Pancreas (tissue), 10 donors: ENCODE measurements at places on chromosomes 5 and 9.

- no peak for DNase-seq
These were observed 84.3 kb upstream of the MELK start for GRCh38 chr9:36488389-36488756.

- no peak for DNase-seq
These were observed 11.6 kb downstream of the ANKH start for GRCh38 chr5:14859980-14860379.

DNA sequence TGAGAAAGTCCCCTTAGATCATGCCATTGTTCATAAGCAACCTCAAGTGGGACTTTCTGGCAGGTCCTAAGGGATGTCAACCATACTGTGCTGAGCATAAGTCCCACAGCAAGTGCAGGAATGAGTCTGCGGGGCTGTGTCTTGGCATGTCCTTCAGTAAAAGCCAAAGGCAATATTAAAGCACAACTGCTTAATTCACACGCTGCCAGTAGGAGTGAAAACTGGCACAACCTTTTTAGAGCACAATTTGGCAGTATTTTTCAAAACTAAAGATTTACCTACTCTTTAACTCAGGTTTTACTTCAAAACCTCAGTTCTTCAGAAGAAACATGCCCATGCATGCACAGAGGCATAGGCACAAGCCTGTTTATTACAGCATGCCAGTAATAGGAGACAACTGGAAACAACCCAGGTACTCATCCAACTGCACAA, 24.4 kb upstream of the SMAD5 start:
- DNase-seq = peak; percentile 30

GRCh38 chr5:33966805-33967204, 17.7 kb downstream of the SLC45A2 start:
- no peak for DNase-seq

DNA sequence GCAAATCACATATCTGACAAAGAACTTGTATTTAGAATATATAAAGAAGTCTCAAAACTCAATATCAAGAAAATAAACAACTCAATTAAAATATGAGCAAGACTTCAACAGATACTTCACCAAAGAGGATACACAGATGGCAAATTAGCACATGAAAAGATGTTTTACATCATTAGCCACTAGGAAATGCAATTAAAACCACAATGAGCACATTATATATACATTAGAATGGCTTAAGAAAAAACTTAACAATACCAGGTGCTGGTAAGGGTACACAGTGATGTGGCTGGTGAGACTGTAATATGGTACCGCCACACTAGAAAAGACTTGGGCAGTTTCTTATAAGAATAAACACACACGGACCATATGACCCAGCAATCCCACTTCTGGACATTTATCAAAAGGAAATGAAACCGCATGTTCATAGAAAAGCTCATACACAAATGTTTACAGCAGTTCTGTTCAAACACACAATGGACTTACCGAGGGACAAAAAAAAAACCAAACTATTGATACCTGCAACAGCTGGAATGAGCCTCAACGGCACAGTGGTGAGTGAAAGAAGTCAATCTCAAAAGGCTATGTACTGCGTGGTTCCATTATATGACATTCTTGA, 27.6 kb downstream of the SEMA4D start:
- DNase-seq = no peak

- no peak for DNase-seq
These were observed 1100.1 kb upstream of the CDH10 start for GRCh38 chr5:25744908-25745307.

GRCh38 chr9:8252445-8252844, 452.9 kb upstream of the DMAC1 start:
- no peak for DNase-seq

DNA sequence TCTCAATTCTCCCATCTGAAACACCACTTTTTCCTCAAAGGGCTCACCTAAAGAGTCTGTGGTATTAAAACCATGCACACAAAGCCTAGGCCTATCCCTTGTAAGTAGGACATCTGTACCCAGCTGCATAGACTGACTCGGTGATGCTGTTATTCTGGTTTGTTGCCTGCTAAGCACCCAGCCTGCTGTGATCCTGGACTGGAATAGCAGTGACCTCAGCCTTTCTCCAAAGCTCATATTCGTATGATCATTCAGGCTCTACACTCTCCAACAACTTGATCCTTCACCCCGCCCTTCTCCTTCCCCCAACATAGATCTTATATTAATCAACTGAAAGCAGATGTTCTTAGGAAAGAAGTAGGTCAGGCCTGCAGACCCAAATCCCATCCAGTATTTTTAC, 81.4 kb upstream of the WWC1 start:
- no peak for DNase-seq

- no peak for DNase-seq
These were observed 10.2 kb downstream of the FOXI1 start for GRCh38 chr5:170115925-170116324.

DNA sequence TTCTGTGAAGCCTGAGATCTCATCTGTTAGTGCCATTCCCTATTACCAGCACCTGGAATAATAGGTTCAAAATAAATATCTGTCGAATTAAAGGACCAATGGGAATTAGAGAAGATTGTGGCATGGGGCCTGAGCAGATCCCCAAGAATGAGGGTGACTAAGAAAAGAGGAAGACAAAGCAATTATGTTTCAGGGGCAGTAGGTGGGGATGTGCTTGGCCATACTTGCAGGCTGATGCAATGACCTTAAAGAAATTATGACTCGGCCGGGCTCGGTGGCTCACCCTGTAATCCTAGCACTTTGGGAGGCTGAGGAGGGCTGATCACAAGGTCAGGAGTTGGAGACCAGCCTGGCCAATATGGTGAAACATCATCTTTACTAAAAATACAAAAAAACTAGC, 562.8 kb downstream of the PTPRD start:
- DNase-seq = no peak

DNA sequence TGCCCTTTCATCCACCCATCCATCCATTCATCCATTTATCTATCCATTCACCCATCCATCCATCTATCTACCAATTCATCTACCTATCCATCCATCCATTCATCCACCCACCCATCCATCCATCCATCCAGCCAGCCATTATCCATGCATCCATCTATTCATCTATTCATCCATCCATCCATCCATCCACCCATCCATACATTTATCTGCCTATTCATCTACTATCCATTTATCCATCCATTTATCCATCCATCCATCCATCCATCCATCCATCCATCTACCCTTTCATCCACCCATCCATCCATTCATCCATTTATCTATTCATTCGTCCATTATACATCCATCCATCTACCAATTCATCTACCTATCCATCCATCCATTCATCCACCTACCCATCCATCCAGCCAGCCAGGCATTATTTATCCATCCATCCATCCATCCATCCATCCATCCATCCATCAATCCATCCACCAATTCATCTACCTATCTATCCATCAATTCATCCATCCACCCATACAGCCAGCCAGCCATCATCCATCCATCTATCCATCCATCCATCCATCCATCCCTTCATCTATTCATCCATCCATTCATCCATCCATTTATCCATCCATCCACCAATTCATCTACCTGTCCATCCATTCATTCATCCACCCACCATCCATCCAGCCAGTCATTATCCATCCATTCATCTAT, 10.2 kb downstream of the COL27A1 start:
- no peak for DNase-seq

DNA sequence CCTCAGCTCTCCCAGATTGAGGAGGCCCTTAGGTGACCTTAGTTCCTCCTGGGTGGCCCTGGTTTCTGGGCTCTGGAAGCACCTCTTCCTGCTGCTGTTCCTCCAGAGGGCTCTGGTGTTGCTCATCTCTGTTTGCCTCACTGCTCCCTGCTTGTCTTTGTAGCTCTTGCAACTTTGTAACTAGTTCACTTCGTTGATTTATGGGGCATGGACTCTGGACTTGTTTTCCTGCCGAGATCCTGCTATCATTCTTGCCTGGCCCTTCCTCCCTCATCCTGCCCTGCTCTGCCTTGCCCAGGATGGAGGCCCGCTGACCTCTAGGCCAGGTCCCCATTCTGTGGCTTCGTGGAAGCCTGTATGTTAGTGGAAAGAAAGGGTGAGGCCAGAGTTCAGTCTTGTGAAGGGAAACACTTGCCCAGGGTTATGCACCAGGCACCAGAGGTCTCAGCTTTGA, 169.3 kb downstream of the MACROH2A1 start:
- no peak for DNase-seq

- no peak for DNase-seq
These were observed 129.4 kb upstream of the OR13F1 start for GRCh38 chr9:104374711-104375110.

DNA sequence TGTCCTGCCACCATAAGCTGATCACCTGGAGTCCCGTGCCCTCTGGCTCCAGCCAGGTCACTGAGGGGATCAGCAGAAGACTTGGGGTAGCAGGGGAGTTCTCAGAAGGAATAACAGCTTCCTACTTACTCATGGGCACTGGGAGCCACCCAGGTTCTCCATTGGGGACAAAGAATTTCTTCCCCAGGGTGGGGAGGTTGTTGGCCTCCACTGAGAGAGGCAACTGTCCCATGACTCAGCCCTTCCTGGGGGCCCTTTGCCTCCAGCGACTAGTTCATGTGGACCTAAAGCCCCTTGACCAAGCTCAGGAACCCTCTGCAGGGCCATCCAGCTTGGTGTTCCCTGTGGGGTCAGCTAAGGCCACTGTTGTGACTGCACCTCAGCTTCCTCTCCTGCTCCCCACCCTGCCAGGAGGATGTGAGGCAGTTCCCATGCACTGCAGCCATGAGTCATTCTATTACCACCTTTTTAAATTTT, 175.0 kb downstream of the AUH start:
- no peak for DNase-seq

DNA sequence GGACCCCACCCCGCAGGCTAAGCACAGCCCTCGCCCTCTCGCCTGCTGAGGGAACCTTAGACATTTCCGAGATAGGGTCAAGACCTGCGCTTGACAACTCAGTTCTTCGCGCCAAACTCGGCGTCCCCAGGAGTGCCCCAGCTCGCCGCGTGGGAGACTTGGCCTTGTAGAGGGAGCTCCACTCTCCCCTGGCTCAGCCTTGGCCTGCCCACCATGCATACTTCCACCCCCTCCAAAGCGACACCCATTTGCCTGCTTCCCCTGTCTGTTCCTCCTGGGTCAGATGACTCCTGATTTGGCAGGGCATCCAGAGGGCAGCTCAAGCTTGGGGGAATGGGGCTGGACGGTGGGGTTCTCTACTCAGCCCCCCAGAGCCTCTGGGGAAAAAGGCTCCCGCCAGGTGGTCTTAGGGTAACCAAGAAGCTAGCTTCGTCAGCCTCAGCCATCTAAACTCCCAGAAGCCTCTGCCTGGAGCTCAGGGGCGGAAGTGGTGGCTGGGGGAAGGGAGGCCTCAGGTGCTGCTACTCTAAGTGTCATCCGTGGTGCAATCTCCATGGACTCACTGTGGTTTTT, 560 bp downstream of the DOCK2 start:
- peak; percentile 20 for DNase-seq

DNA sequence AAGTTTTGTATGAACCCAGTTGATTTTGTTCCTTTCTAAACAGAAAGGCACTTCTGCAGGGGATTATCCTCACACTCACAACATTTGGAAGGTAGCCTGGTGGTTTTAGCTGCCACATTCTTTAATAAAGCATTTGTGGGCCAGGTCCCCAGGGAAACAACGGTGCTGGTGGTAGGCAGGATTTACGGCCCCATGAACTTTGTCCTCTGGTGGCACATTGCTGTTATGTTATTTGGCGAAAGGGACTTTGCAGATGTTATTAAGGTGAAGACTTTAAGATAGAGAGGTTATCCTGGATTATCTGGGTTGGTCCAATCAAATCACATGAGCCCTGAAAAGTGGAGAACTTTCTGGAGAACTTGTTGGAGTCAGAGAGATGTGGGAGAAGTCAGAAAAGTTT, 86.3 kb upstream of the C9orf72 start:
- DNase-seq = no peak

GRCh38 chr9:113302792-113303418, at the start of gene RNF183:
RNF183 (minus strand) TSS chr9:113303376; CDS start chr9:113298184, 5,192 bp downstream.
- no peak for DNase-seq

- no peak for DNase-seq
These were observed 21.8 kb upstream of the DENND4C start for GRCh38 chr9:19208653-19209052.

DNA sequence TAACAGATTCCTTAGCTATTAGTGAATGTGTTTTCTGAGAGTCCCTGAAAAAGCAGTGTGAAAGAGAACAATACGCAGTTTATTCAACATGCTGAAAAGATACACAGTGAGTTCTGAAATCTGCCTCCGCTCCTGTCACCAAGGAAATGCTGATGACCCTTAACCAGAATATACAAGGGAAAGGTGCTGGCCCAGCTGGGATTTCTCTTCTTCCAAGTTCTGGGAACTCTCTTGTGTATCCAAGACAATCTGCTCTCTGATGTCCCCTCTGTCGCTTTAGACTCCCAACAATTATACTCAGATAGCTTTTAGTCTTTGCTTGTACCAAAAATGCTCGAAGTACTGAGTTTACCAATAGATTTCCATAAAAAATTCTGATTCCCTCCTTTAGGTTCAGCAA, 214.9 kb downstream of the TMEM167A start:
- DNase-seq = no peak

GRCh38 chr5:178429491-178430185, 160.6 kb downstream of the COL23A1 start:
- DNase-seq = no peak

DNA sequence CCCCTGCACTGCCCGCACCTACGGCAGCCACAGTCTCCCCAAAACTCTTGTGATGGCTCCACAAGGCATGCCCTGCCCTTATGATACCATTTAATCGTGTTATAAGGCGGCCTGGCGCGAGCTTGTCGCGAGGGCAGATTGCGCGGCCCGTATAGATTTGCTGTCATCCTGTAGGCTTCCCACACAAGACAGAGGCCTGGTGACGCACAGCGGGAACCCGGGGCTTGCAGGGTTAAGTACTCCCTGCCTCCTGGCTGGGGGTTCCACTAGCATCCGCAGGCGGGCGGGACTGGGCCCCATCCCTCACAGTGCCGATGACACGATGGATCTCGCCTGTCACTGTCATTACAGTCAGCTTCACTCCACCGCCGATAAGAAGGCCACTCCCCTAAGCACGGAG, 364.9 kb upstream of the IRX2 start:
- no peak for DNase-seq

DNA sequence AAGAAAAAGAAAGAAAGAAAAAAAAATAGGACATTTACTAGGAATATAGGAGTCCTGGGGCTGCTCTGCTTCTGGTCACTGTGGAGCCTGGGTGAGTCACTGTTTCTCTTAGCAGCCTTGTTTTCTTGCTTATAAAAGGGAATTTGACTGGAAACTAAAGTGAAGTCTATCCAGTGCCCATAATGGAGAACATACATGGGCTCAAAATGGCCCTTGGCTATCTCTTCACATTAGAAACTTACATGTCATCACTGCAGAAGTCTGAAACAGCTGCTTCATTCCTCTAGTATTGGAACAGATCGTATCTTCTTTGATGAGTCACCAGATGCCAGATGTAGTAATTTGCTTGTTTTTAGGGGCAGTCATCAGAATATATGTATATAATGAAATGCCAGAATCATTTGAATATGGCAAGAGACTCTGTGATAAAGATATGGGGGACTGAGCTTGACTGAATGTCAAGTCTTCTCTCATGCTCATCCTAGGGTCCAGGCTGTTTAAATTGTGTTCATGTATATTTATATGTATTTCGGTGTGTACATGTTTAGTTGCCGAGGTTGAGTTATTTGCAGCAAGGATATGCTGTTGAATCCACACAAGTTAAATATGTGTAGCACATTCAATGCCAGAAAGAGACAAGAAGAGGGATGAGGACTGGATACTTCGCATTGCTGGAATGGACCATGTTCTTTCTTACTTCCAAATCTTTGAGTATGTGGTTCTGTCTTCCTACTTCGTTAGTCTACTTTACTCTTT, 56.7 kb downstream of the SGCD start:
- DNase-seq = no peak
